CMK (cell line): ENCODE measurements at places on chromosomes 4 and X.

GRCh38 chrX:10597871-10598270 lies 22.5 kb downstream of the MID1 start:
- DNase-seq = no peak

DNA sequence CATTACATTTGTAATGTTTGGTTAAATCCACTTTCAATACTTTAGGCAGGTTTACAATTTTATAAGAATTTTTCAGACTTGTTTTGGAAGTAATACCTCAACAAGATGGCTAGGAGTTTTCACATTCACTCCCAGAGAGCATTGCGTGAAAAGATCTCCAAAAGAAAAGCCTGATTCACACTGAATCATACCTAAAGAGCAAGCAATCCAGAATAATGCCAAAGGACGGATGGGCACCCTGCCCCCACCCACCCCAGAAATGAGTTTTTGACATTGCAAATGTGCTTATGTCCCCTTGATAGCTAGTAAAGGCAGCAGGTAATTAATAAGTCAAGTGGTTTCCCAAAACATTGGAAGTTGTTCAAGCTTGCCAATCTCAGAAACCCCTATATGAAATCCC lies 557.7 kb upstream of the TENM3 start:
- DNase-seq = no peak

DNA sequence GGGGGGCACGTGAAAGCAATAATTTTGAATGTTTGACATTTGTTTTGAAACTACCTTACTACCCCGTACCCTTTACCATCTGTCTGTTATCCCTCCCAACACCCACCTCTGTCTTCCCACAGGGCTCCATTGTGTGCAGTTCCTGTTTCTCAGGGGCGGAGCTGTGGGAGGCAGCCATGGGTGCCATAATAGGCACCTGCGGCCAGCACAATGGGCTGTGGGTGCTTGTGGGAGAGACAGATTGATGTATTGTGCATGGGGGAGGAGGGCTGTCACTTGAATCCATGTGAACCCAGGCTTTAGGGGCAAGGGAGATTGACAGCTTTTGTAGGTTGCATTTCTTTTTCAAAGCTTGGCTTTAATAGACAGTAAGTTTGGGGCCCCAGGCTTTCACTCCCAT lies 122.6 kb upstream of the CXorf66 start:
- no peak for DNase-seq

DNA sequence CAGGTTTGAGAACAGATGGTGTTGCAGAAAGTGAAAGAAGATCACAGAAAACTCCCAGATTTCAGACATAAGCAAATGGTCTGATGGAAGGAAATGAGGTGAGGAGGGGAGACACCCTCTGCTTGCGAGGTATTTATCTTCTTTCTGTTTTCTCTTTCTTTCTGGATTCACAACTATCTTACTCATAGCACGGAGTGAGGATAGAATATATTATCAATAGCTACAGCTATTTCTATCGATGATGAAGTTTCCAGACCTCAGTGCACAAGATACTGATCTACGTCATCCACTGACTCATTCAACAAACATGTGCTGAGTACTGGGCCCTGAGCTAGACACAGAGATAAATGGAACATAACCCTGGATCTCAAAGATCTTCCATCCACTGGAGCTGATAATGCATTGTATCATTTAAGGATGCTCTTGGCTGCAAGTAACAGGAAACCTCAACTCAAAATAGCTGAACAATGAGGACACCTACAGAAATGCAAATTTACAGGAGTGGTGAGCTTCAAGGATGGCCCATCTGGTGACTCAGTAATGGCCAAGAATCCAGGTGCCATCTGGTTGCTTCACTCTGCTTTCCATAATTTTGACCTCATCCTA lies 21.2 kb downstream of the SLC2A9 start:
- no peak for DNase-seq

- no peak for DNase-seq
Observed at GRCh38 chr4:46818604-46819003, 90.4 kb downstream of the COX7B2 start.

DNA sequence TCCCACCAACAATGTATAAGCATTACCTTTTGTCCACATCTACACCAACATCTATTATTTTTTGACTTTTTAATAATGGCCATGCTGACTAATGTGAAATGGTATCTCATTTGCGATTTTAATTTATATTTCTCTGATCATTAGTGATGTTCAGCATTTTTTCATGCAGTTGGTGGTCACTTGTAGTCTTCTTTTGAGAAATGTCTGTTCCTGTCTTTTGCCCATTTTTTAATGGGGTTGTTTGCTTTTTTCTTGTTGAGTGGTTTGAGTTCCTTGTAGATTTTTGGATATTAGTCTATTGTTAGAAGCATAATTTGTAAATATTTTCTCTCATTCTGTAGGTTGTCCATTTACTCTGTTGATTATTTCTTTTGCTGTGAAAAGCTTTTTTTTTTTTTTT lies 36.8 kb upstream of the PDLIM5 start:
- no peak for DNase-seq
